A673 (cell line): ENCODE measurements at places on chromosomes 1 and 21. TPM values are rescaled to one million over a fixed set of nuclear protein-coding genes. Genes with fewer than 3 reads are reported as not detected.

DNA sequence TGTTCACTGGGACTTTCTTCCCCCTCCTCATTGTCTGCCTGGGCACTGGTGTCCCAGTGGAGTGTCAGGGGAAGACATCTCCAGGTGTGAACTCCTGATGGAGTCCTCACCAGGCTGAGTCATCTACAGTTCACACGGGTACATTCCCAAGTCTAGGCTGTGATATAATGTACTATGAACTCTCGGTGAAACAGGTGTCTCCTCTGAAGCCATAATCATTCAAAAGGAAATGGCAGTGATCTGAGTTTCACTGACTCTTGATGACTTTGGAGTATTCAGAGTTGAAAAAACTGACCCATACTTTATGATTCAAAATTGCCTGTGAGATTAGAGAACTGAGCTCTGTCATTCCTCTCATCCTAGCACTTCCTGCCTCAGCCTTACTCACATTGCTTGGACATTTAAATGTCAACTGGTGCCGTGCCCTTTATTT lies 9.1 kb downstream of the LAMC2 start:
- DNase-seq, result no peak

- peak; percentile 10 for DNase-seq
Observed at GRCh38 chr1:235326719-235327558, 1.0 kb downstream of the ARID4B start.

DNA sequence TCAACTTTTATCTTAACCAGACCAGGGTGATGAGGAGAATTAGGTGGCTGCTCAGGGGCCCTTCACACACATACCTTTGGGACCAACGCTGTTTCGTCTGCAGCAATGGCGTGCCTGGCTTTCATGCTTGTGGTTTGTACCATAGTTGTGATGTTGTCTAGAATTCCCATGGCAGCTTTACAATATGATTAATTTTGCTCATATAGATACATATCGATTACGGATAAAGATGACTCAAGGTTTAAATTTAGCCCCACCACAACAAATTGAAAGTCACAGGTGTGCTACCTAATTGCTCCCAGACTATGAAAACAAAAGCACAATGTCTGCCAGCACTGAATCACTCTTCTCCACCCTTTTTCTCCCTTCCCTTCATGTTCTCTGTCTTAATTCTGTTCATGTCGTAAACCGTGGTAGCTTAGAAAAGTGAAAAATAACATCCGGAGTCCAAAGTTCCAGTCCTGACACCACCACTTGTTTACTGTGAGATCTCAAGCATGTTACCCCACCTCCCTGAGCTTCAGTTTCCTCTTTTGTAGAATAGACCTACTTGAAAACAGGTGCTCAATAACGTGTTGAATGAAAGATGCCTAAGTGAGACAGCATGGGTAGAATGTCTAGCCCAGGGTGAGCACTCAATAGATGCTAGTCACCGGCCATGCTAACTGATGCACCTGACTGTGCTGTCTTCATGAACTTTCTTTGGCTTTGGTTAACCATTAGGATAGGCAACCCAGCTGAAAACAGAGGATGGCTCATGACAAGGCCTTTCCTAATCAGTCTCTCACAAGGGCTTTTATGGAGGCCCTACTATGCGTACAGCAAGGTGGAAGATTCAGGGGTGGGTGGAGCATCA lies 22.1 kb upstream of the JUN start:
- no peak for DNase-seq

- no peak for DNase-seq
Observed at GRCh38 chr1:1275836-1276235, 2.2 kb upstream of the UBE2J2 start.

The TRIM67 gene
- 0.06 TPM in 1 of 2 replicates, not detected in the other for total RNA-seq

DNA sequence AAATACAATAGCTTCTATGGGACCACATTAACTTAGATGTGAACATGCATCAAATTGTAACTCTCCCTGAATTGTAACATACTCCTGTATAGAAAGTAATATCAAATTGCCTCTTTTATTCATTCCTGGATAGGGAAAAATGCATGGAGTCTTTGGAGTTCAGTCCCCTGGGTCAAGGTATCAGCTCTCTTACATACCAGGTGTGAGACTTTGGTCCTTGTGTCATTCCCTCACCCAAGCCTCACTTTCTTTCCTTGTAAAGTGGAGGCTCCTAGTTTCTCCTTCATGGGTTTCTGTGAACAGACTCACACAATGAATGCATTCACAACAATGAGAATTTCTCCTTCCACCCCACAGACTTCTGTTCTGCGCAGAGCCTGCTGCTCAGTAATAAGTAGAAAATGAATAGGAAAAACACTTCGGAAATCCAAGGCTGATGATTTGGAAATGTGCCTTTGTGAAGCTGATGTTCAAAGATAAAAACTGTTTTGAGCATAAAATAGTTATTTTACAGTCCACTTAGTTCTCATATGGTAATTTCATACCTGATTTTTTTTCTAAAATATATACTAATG lies 185.3 kb downstream of the AK5 start:
- no peak for DNase-seq
